A549 treated with ZK216348 at 1 μM for 4 hours (cell line): ENCODE measurements at places on chromosomes 3 and 15. TPM values are rescaled to one million over a fixed set of nuclear protein-coding genes. Genes with fewer than 3 reads are reported as not detected.

The AMIGO3 gene
- 0.18 to 1.1 TPM (median 0.66 TPM) in 4 of 5 replicates, not detected in the other for total RNA-seq

The RSL24D1 gene
- total RNA-seq: 70.2 to 143 TPM (median 90.0 TPM) in 5 replicates

The RAF1 gene
- total RNA-seq: 55.9 to 65.4 TPM (median 61.8 TPM) in 5 replicates

The KY gene
- 0.07 to 0.25 TPM (median 0.20 TPM) in 3 of 5 replicates, not detected in the others for total RNA-seq

The DISP2 gene
- total RNA-seq: 0.25 to 3.3 TPM (median 1.6 TPM) in 5 replicates

The TRAT1 gene
- not detected in 5 replicates for total RNA-seq

The ACSBG1 gene
- 0.09 to 0.51 TPM (median 0.39 TPM) in 5 replicates for total RNA-seq

The GOLGA8M gene
- total RNA-seq: not detected in 5 replicates

The PLSCR1 gene
- 43.1 to 53.4 TPM (median 45.0 TPM) in 5 replicates for total RNA-seq

The KAT2B gene
- 6.3 to 7.0 TPM (median 6.5 TPM) in 5 replicates for total RNA-seq

The PATL2 gene
- total RNA-seq: 0.13 to 0.28 TPM (median 0.27 TPM) in 3 of 5 replicates, not detected in the others

The LMCD1 gene
- 59.3 to 69.5 TPM (median 66.2 TPM) in 5 replicates for total RNA-seq

The ISG20 gene
- total RNA-seq: 23.1 to 46.0 TPM (median 39.6 TPM) in 5 replicates

The CDHR4 gene
- 0.13 to 0.35 TPM (median 0.23 TPM) in 5 replicates for total RNA-seq

The DAG1 gene
- total RNA-seq: 42.1 to 67.0 TPM (median 56.9 TPM) in 5 replicates

The OR5H2 gene
- total RNA-seq: not detected in 5 replicates

The GOLGA8T gene
- 1.1 to 2.8 TPM (median 2.0 TPM) in 5 replicates for total RNA-seq

The GOLGA8J gene
- total RNA-seq: not detected in 5 replicates

The ZDHHC19 gene
- total RNA-seq: not detected in 5 replicates

The DAZL gene
- not detected in 5 replicates for total RNA-seq
